ENCODE measurements at places on chromosomes 1 and 21.

- no peak for DNase-seq
These were observed 355.8 kb upstream of the PTBP2 start for GRCh38 chr1:96365596-96366390.

DNA sequence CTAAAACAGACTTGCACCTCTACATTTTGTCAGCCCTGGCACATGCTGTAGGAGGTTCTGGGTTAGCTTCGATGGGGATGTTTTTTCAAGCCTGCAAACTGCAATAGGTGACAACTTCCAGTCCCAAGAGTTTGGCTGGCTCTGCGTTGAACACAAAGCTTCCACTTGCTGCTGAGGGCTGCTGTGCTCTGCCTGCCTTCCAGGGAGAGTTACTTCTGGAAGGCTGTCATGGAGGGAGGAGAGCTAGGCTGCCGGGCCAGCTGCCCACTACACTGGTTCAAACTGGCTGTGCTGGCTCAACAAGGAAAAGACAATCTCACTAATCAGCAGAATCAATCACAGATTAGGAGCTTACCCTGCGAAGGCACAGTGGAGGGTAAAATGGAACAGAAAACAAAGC lies 46.7 kb upstream of the PPP2R5A start:
- DNase-seq, result no peak

DNA sequence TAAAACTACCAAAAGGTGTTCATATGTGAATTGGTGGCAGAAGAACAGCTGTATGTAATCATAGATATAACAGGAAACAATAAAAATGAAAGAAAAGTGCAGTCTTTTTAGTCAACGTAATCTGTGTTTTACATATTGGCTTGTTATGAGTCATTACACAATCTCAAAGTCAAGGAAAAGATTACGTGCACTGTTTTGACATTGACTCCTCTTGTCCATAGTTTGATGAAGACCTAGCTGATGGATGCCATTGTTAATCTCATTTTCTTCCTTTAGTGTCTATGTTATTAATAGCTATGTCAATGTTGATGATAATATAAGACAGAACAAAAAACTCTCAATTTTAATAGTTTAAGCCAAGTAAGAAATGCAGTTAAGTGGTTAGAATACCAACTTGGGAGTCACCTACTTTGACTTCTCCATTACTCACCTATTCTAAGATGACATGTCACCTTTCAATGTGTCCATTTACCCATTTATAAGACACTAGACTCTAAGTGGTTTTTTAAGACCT lies 84.5 kb upstream of the SAMSN1 start:
- no peak for DNase-seq

DNA sequence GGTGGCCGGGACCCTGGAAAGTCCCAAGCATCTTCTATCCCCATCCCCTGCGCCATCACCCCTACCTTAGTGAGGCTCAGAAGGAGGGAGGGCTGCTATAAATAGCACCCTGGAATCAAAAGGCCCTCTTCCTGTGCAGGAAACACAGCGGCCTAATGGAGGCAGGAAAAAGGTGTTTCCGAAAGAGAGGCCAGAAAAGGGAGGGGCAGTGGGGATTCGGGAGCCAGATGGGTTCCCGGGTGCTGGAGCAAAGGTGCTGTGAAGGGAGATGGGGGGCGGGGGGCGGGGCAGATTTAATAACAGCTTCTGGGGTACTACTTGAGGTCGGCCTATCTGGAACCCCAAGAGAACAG lies 16.6 kb downstream of the NAV1 start:
- no peak for DNase-seq

DNA sequence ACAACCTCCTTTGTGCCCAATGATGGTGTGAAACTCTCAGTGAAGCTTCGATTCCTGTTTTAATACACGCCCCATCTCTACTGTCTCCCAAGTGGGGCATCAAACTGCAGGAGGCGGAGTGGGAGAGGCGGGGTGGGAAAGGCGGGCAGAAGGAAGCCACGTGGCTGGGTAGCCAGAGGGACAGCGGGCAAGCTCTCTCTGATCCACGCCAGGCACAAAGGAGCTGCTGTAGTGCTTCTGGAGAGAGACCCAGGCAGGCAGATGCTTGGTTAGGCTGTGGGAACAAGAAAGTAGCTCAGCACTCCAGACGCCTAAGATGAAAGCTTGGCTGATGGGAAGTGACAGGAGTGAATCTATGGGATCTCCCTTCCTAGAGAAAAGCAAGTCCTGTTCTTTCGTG lies 25.7 kb downstream of the TRIM67 start:
- no peak for DNase-seq
